Stimulated activated CD4-positive, alpha-beta T cell treated with anti-CD3 and anti-CD28 coated beads, TNF-alpha, amount 100 ng/mL, for 1 hour (primary cell): ENCODE measurements at places on chromosomes 13 and 19.

- no peak for DNase-seq
Observed at GRCh38 chr19:51822325-51822724, 27.4 kb downstream of the FPR3 start.

- no peak for DNase-seq
Observed at GRCh38 chr19:49150106-49150943, 4.9 kb downstream of the HRC start.

DNA sequence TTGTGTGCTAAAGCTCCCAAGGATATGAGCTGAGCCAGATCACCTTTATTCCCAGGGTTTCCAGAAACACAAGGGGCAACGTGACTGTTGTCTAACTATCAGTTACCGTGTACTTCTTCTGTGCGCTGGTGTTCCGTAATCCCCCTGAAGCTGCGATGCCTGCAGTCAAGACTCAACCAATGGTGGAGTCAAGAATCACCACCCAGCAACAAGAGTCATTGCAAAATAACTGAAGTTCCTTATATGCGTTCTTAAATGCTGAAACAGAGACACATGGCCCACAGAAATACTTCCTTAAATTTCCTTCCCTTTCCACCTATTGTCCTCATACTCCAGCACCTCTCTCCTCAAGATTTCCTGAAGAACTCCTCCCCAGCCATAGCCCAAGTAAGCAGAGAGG, 200.2 kb downstream of the KATNAL1 start:
- no peak for DNase-seq

- DNase-seq = no peak
Observed at GRCh38 chr19:7417671-7418324, 69.1 kb downstream of the ARHGEF18 start.

GRCh38 chr19:38671654-38672053, 24.2 kb downstream of the ACTN4 start:
- no peak for DNase-seq

DNA sequence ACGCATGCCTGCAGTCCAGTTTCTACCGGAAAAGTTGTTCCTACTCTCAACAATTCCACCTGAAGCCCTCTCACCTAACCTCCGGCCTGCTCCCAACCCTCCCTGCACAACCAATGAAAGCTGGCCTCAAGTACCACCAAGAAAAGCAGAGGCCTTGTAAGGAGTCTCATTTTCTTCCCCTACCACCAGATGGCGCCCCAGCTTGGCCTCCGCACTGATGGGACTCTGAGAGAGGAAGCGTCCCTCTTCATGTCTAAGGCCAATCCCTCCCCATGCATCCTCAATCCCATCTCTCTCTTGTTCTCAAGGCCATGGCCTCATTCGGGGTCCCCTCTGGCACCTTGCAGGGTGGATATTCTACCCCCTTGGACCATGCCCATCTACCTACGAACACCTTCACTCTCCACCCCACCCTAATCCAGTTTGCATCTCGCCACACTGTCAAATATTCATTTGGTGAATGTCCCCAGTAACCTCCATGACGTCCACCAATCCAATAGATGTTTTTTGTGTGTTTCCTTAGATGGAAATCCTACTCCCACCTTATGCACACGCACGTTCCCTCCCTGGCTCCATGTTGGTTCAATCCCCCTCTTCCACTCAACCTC, 412.8 kb downstream of the ZNF536 start:
- DNase-seq = peak; percentile 11

- DNase-seq = no peak
Observed at GRCh38 chr13:67549331-67549730, 319.2 kb upstream of the PCDH9 start.

GRCh38 chr19:35320065-35320713, 8.8 kb upstream of the CD22 start:
- no peak for DNase-seq

GRCh38 chr13:112067116-112067741, at the start of gene SOX1:
TSS of gene SOX1 (plus strand) at chr13:112067149. CDS start at chr13:112067659, 510 bp downstream.
- DNase-seq = no peak

GRCh38 chr13:110135977-110136597, 170.9 kb downstream of the COL4A1 start:
- DNase-seq = no peak

GRCh38 chr13:23848646-23849141, 40.5 kb downstream of the MIPEP start:
- no peak for DNase-seq

GRCh38 chr13:114130837-114131582, 1.4 kb downstream of the RASA3 start:
- no peak for DNase-seq

- DNase-seq = no peak
Observed at GRCh38 chr13:95544293-95544692, 8.2 kb upstream of the CLDN10 start.

DNA sequence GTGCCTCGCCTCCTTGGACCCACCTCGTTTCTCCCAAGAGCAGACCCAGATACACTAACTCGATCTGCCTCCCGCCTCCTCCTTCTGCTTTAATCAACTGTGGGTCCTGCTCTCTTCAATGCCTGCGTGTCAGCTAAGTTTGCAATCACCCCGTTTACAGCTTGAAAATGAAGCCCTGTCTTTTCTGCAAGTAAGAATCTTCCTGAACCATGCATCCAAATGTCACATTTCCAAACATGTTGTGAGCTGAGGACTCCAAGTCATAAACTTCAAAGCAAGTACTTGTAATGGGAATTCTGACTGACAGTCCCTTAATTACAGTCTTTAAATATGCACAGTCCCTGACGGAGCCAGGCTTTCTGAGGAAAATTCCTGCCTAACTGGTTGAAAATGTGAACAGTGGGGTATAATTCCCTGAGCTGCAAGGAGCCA, 154.9 kb upstream of the UQCRFS1 start:
- no peak for DNase-seq

DNA sequence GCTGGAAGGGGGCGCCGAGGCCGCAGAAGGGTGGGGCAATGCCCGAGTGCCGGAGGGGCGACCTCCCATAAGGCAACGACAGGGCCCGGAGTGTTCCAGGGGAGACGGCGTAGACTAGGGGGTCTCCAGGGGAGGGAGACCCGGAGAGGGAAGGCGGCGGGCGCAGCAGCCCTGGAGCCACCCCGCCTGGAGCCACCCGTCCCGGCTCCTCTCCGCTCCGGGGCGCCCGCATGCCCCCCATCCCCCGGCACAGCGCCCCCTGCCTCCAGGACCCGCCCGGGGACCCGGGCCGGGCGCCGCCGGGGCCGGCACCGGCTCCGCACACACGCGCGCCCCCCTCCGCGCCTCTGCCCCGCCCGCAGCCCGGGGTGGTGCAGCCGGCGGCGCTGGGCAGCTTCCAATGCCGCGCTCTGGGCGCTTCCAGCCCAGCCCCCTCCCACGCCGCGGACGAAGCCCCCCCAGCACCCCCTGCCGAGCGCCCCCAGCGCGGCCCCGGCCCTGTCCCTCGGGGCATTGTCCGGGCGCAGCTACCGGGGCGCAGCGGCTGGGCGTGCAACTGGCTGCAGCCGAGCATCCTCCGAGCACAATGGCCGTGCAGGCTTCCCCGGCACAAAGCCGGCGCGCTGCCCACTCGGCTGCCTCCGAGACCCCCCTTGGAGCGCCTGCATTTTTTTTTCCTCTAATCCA, 519 bp downstream of the PTPRS start:
- no peak for DNase-seq

GRCh38 chr13:28204043-28204442, 65.7 kb downstream of the PAN3 start:
- DNase-seq = no peak

- no peak for DNase-seq
Observed at GRCh38 chr13:46542833-46543232, 10.1 kb upstream of the LRCH1 start.

GRCh38 chr19:32357720-32358119, 12.3 kb downstream of the ZNF507 start:
- DNase-seq = no peak

DNA sequence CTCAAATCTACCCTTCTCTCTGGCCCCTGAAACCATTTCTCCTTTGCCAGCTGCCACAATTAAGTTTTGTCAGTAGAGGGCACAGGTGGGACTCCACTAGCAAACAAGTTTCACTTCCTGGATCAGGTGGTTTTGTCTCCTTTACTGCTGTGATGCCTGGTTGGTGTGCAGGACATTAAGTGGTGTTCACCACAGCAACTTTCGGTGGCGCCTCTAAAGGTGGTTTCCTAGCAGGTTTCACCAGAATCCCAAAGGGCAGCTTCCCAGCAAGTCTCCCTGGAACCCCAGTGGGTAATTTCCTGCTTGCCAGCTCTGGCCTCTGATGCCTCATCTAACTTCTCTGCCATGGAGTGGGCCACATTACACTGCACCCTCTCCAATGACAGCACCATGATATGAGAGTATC, 16.6 kb downstream of the MED4 start:
- DNase-seq = no peak

GRCh38 chr19:7213628-7214323, 80.4 kb downstream of the INSR start:
- no peak for DNase-seq

GRCh38 chr13:51924756-51925544, 63.2 kb downstream of the CCDC70 start:
- DNase-seq = no peak

DNA sequence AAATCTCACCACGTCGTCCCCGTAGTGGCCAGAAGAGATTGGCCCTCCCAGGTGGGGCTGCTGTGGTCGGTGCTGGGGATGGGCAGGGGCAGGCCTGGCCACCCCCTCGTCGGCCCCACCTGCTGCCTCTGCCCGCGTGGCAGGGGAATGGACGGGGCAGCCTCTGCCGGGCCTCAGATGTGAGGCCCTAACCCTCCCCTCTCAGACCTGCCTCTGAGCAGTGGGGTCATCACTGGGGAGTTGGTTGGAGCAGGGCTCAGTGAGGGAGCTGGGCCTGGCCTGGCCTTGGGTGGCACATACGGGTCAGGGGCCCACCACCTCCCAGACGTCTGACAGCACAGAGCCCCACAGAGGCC, 41.5 kb downstream of the MCF2L start:
- no peak for DNase-seq

DNA sequence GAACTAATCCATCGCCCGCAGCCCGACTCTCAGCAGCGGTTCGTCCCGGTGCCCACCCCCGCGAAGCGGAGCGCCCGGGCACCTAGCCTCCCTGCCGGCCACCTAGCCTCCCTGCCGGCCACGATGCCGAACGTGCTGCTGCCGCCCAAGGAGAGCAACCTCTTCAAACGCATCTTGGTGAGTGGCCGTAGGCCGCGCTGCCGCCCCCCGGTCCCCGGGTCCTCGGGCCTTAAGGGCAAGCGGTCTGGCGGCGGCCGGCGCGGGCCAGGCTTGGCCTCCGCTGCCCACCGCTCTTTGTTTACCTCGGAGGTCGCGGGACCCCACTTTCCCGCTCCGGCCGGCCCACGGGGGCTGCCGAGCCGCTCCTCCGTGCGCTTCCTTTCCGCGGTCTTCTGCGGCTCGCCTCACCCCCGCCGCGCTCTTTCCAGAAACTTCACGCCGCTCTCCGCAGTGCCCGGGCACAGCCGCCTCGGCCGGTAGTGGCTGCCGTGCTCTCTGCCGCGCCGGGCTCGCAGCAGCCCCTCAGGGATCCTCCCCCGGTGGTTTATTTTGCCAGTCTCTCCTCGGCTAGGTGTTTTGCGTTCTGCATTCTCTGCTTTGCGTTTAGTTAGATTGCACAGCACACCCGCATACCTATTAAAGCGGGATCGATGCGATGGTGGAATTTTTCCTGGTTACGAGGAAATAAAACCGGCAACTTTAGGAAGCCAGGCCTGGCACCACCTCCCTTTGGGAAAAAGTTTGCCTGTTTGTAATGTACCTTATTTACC, 524 bp downstream of the NAA16 start:
- DNase-seq = peak; percentile 24

- no peak for DNase-seq
Observed at GRCh38 chr13:107480130-107480529, 735.2 kb downstream of the LIG4 start.

GRCh38 chr13:59038824-59039223, 1124.9 kb downstream of the DIAPH3 start:
- DNase-seq = no peak

GRCh38 chr13:99062593-99062992, 84.7 kb upstream of the DOCK9 start:
- no peak for DNase-seq

DNA sequence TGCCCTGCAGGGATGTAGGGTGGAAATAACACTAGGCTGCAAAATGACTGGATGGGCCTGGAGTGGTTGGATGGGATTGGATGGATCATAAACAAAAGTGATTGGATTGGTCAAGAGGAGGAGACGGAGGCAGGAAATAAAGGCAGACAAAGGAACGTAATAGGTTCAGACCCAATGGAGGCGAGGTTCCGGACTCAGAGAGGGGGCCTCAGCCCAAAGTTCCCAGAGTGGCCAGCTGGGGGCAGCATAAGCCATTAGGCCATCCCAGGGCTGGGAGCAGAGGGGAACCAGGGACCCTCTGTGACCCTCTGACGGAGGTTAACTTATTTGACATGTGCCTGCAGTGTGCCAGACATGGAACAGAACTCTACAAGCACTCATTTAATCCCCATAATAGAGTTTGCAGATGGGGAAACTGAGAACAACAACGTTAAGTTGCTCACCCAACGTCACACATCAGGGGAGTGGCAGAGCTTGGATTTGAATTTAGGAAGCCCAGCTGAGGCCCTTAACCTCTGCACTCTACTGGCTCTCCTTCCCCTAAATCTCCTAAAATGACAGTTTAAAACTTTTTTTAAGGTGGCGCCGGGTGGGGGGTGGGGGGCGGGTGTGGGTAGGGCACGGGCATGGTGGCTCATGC, 15.3 kb upstream of the MAP1S start:
- DNase-seq = peak; percentile 43

GRCh38 chr19:54133312-54133956, 4.1 kb upstream of the CNOT3 start:
- DNase-seq = no peak

- DNase-seq = no peak
Observed at GRCh38 chr13:79227418-79227817, 178.6 kb downstream of the RBM26 start.

- DNase-seq = no peak
Observed at GRCh38 chr13:97107815-97108529, 113.7 kb upstream of the OXGR1 start.
